ENCODE measurements at places on chromosomes 4 and X.

DNA sequence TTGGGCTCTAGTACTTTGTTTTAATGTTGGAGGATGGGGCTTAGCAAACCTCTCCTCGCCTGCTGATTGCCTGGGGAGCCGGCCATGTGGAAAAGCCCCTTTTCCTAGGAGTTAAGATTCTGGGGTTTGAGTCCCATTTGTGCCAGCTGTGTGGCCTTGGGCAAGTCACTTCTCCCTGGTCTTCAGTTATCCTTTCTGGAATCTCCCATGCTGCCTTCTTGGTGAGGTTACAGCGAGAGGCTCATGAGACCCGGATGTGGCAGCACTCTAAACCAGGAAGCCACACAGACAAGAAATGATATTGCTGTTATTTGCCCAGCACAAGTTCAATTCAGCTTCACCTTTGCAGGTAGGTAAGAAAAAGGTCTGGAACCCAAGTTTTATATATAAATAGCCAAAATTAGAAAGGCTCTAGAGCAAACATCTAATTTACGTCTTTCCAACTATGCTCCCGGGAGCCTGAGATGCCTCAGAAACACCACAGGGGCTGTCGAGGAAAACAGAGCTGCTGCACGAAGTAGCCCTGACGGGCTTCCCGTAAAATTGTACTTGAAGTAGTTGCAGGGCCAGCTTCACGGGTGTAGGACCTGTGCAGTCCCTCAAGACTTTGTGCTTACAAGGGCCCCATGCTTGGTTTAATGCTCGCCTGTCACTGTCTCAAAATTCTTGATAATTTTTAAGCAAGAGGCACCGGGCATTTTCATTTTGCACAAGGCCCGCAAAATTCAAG is 8.3 kb upstream of the SASH3 start:
- no peak for DNase-seq

DNA sequence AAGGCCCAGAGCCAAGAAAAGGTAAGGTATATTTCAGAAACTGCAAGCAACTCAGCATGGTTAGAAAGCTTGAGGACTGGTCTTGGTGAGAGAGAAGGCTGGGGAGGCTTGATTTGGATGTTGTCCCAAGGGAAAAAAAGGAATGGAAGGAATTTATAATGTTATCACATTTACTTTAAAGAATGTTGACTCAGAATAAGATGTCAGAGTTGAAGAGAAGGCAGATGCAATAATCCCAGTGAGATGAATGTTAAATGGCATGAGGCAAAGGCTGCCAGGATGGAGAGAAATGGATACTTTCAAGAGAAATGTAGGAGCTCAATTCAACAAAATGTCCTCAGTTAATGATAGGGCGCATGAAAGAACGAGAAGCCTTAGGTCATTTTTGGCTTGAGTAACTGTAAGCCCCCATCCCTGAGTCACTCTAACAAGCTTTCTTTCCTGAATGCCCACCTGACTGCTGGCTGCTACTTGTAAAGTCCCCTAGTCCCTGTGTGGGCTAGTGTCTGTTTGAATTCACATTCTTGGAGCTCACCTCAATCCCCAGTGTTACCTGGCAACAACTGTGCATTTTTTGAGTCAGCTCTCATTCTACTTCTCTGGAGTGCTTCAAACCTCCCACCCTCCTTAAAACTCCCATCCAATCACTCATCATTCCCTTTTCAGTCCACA is 103.0 kb upstream of the TAPT1 start:
- DNase-seq: no peak

DNA sequence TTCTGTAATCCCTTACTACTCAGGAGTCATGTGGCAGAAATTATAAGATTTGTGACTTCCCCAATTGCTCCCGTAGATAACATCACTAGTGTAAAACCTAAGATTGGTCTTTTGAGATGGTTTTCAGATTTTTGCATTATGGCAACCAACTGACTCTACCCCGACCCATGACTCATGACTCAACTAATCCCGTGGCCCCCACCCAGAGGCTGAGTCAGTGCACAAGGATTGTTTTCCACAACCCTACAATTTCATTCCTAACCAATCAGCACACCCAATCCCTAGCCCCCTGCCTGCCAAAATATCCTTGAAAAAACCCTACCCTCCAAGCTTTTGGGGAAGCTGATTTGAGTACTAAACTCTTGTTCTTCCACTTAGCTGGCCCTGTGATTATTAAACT is 109.4 kb upstream of the FAM9C start:
- DNase-seq: no peak

- DNase-seq: no peak
Measured at GRCh38 chrX:47169726-47170515, 23.7 kb upstream of the UBA1 start.

DNA sequence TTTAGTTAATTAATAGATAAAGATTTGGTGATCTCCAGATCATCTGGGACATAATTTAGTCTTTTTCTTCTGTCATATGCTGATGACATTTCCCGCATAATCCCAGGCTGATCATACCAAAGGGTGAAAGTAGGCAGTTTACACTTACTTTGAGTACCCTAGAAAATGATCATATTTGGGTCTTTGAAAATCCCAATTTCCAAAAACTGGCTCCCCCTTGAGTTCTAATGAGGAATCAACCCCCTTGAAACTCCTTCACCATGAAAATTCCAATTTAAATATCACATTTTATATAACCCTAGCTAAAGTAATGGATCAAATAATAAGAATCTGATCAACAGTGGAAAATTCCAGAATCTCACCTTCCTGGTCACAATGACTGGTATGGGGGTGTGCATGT is 223.4 kb downstream of the NAF1 start:
- DNase-seq: no peak

- DNase-seq: no peak
Measured at GRCh38 chr4:154740462-154740861, 3.3 kb upstream of the LRAT start.

DNA sequence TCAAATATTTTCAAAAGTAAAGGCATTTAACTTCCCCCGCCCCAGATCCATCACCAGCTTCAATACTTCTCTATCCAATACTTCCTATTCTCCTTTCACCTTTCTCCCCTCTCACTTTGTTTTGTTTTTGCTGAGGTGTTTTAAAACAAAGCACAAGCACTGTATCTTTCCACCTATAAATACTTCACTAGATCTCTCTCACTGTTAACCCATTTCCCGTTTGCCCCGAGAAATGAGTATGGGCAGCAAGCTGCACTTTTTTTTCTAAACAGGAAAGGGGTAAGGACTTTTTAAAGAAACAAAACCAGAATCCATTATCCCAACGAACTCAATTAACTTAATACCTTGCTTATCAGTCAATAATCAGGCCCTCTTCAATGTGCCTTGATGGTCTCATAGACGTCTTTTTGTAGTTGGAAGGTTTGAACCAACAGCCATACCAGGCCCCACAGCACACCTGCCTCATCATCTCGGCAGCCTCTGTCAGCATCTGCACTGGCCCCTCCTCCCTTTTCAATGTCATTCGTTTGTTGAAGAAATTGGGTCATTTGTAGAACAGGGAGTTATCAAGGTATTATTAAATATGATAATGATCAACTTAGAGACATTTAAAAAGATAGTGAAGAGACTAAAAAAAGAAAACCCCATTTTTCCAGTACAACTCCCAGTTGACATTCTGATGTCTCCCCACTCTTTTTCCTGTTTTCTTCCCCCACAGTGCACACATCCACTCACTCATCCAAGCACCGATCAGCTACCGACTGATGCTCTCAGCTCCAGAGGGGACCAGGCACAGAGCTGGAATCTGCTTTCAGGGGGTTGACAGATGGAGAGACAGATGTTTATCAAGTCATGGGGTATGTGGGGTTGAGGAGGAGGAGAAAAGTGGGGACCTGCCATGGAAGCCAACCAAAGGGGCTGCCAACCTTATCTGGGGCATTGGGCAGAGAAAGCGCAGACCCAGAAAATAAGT is 25.8 kb downstream of the CRMP1 start:
- no peak for DNase-seq

DNA sequence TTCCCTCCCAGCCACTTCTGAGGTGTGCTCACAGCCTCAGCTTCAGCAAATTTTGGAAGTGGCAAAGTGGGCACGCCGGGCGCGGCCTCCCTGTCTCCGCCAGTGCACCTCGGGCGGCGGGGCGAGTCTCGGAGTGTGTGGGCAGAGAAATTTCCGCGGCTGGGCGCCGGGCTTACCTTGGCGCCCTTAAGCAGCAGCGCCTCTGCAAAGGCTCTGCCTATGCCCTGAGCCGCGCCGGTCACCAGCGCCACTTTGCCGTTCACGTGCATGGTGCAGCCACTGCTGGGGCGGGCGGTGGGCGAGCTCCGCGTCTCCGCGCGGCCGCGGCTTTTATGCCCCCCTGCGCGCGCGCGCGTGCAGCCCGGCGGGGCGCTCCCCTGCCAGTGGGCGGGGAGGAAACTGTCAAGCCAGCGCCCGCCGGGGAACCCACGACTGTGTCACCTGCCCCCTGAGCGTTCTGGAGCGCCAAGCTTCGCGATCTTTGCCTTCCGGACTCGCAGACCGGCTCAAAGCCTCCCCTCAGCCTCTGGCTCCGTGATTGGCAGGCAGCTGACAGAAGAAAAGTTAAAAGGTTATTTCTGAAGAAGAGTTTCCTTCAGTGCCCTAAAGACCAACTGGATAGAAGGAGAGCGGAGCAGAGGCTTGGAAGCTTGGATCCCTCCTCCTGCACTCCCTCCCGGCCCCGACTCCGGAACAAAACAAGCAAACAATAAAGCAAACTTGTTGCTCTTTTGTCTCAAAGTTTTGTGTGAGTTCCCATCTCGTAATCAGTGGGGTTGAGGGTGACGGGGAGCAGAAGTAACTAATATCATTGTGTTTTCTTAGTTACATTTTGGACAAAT is at the start of gene HPGD:
HPGD (minus strand) TSS at position 306 of the 842 bp plus-strand sequence; CDS start at position 269, 37 bp downstream.
- no peak for DNase-seq

- no peak for DNase-seq
Measured at GRCh38 chr4:134695433-134695832, 493.8 kb upstream of the PABPC4L start.

- DNase-seq: no peak
Measured at GRCh38 chrX:114015966-114016365, 567.9 kb upstream of the HTR2C start.

DNA sequence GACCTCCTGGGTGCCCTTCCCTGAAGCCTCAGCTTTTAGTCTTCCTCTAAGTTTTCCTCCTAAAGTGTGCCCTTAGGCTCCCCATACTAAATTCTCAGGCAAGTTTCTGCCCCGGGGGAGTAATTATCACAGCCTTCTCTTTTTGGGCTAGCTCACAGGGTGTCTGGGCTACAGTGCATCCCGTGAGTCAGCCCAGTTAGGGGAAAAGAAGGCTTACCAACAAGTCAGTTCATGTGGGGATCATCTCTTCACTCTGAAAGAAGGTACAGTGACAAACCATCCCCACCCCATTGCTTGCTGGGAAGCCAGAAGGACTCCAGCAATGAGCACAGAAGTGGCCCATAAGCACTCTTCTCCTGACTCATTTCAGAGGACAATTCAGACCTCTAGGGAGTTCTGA is 134.7 kb upstream of the FAM9C start:
- DNase-seq: no peak

GRCh38 chr4:26741491-26741871 is 119.2 kb upstream of the STIM2 start:
- DNase-seq: no peak

DNA sequence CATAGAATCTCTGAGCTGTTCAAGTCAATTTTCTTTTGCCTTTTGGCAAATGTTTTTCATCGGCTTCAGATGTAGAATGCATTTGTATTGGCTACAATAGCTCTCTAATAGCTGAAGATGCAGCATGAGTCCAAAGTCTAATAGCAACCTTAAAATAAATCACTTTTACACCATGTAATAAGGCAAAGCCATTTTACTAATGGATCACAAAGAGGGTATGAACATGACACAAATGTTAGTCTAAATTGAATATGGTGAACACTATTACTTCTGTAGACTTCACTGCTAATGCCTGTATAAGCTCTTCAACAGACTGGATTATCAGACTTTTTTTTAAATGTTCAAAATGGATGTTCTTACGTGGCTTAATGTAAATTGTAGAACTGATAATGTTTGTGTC is 645.3 kb downstream of the TLL1 start:
- no peak for DNase-seq

- DNase-seq: no peak
Measured at GRCh38 chr4:135274416-135274815, 1072.8 kb upstream of the PABPC4L start.

DNA sequence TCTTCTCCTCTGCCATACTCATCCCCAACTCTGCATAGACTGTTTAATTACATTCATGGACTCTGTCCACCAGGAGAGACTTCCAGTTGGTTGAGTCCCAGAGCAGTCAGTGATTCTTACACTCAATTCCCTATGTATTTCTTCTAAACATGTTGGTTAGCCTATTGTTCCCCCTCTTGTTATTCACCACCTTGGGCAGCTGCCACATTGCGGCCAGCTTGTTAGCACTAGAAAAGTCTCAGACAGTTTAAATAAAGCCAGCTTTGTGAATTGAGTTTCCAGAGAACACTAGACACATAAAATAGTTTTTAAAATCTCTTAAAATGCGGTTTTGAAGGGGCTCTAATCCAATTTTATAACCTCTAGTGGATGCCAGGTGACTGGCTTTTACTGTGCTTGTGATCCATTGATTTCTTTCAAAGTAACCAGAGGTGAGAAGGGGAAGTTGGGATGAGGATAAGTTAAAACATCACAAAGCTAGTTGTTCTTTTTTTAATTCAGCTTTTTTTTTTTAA is 827.7 kb downstream of the FSTL5 start:
- DNase-seq: no peak

GRCh38 chr4:139896091-139896604 is 230.5 kb downstream of the MGST2 start:
- DNase-seq: no peak

- no peak for DNase-seq
Measured at GRCh38 chrX:15749642-15750610, 11.9 kb downstream of the CA5B start.

- no peak for DNase-seq
Measured at GRCh38 chr4:172344308-172344938, 531.2 kb downstream of the GALNTL6 start.

DNA sequence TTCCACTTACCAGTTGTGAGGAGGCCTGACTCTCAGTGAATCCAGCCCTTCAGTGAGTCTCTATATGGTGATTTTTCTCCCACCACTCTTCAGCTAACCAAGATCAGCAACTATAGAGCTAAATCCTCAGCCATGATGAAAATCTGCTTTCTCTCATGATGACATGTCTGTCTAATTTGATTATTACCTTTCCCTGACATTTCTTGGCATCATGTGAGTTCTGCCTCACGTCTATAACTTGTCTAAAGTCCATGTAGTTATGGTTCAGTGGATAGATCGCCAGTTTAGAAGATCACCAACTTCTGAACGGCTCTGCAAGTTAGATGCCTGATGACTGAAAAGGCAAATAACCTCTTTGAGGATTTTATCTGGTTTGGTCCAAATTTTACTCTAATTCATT is 14.9 kb upstream of the DCAF8L1 start:
- no peak for DNase-seq

DNA sequence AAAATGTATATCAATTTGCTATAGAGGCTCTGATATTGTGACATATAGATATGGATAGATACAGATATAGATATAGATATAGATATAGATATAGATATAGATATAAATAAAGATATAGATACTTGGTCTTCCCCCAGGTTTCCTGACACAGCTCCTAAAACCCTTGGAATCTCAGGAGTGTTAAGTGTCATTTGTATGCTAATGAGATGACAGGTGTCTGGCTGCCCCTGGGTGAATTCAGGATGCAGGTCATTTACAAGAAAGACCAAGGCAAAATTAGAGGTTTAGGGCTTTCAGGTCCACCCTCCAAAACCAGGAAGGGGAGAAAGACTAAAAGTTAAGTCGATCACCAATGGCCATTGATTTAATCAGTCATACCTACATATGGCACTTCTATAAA is 1034.8 kb downstream of the PDHA2 start:
- DNase-seq: no peak

Data from stimulated activated CD4-positive, alpha-beta T cell treated with anti-CD3 and anti-CD28 coated beads, Interleukin-1b, Interleukin-23, amount 100 ng/mL, for 1 hour (primary cell).